Heart left ventricle (tissue), 16 donors: ENCODE measurements at places on chromosomes 2 and 18. TPM values are rescaled to one million over a fixed set of nuclear protein-coding genes. Genes with fewer than 3 reads are reported as not detected.
A peak's percentile ranks its signal among the peaks of the same experiment; 100 is the strongest.

DNA sequence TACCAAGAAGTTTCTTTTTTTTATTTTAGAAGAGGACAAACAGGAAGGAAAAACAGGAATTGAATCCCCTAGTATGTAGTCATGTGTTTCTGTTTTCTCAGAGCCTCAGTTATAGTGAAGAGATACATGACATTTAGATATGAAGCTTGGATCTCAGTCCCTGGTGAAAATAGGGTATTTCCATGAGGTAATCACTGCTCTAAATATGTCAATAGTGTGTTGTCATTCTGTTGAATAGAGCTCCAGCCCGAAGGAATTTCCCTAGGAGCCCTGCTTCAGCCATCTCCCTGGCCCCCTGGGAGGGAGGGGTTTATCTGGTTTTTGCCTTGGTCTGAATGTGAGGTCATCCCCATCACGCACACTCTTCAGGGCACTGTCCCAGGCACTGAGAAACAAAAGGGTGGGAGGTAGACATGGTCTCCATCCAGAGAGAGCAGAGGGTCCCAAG, 47.1 kb upstream of the REL start:
- DNase-seq, result no peak

DNA sequence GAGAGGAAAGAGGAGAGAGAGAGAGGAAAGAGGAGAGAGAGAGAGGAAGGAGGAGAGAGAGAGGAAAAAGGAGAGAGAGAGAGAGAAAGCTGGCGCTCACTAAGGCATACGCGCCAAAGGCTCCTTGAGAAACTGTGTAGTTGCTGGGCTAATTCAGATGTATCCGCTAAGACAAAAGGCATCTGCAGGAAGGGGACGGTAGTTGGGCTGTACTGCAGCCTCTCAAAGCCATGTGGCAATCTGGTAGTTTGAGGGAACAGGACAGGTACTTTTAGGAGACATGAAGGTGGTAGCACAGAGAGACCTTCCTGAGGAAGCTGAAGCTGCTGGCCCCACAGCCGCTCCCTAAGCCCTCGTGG, 31.6 kb downstream of the THNSL2 start:
- DNase-seq, result no peak

DNA sequence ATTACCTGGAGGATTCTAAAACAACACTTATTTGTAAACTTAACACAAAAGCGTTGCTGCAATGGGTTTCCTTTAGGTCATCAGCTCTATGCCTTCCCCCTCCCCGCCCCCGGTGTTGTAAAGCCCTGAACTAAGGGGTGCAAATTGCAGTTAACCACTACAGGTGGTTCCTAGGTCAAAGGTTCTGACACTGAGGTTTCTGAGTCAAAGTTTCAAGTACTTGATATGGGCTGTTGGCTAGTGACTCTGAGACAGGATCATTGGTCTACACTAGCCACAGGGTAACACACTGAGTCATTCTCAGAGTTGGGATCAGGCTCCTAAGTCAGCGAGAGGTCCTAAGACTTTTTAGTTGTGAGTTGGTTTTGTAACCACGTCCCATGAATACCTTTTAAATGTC, 15.4 kb downstream of the IL1B start:
- no peak for DNase-seq

Gene CPS1
- total RNA-seq, result 3.4 TPM

Gene UCN
- total RNA-seq, result 1.3 TPM

DNA sequence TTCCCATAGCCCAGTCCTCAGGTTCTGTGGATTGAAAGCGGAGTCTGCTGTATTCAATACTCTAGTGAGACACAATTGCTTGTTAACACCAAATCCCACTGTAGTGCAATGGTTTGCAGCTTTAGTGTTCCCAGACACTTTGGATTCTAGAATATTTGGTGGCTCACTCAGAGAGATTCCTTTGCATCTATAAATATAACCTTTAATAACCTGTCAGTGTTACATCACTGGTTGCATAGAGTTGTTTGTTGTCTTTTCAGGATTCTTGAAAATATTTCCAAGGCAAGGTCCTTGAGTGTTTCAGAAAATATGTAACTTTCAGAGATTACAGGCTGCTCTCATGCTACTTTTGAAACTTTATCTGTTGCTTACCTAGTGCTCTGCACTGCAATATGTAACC, 157.5 kb downstream of the ZEB2 start:
- DNase-seq, result no peak

GRCh38 chr2:101731221-101732054, 33.9 kb downstream of the MAP4K4 start:
- DNase-seq, result no peak

Gene LIPG
- not detected for total RNA-seq

- no peak for DNase-seq
Observed at GRCh38 chr18:48878471-48878870, 72.3 kb downstream of the SMAD7 start.

GRCh38 chr2:20584399-20585358, 66.2 kb downstream of the HS1BP3 start:
- peak; percentile 43 for DNase-seq

- DNase-seq, result no peak
Observed at GRCh38 chr2:168183308-168183997, 63.9 kb downstream of the STK39 start.

DNA sequence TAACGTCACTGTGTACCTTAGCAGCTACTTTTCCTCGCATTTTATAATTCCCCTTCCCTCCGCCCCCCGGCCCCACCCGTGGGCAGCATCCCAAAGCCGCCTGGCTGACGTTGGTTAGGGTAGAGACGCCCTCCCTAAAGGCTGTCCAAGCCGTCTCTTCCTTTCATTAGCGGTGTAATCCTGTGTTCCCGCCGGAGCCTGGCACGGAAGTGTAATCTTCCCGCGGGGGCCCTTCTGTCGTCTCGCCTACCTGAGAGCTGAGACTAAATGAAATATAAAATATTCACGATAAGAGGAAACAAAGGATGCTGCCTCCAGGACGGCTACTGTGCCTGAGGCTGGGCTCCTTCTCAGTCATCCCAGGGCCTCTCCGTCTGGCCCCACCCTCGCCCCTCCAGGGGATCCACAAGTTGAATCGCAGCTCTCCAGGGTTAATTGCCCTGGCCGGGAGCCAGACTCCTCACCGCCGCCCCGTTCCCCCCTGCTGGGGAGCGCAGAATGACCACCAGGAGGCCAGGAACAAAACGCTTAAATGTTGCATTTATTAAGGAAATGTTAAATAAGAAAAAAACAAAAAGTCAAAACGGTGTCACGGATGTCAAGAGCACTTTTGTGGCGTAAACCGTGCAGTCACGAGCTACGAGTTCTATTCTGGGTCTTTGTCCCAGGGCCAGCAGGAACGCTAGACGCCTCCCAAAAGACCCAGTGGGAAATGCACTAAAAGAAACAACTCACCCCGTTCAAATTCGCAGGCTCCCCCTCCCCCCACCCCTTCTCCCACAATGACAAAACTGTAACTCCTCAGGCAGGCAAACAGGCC, 1.5 kb downstream of the RPRM start:
- no peak for DNase-seq

Gene CAPN10
- 20.2 TPM for total RNA-seq

Gene SRD5A2
- total RNA-seq, result not detected

GRCh38 chr2:97788986-97789644, 75.7 kb downstream of the ZAP70 start:
- peak; percentile 47 for DNase-seq

Gene MYO1B
- total RNA-seq, result 23.8 TPM

GRCh38 chr2:157415591-157416101, 28.2 kb downstream of the CYTIP start:
- no peak for DNase-seq

GRCh38 chr2:86416146-86416545, 25.0 kb upstream of the KDM3A start:
- DNase-seq, result no peak

Gene ZSCAN30
- total RNA-seq, result 15.4 TPM

- no peak for DNase-seq
Observed at GRCh38 chr2:169131587-169132512, 62.5 kb downstream of the DHRS9 start.

- DNase-seq, result no peak
Observed at GRCh38 chr2:56971383-56971974, 787.7 kb downstream of the CCDC85A start.
